Spleen (tissue), 13 donors: ENCODE measurements at places on chromosomes 3 and 15. TPM values are rescaled to one million over a fixed set of nuclear protein-coding genes. Genes with fewer than 3 reads are reported as not detected.
A peak's percentile ranks its signal among the peaks of the same experiment; 100 is the strongest.

STOML1 gene
- total RNA-seq, result 11.5 TPM

- peaks cover 41% of the 10 kb centered on the region for H3K4me1 ChIP-seq
- peak overlapping the region; percentile 89 for H3K4me3 ChIP-seq
- peak overlapping the region; percentile 85 for H3K27ac ChIP-seq
- H3K36me3 ChIP-seq, result no peaks in the 10 kb centered on the region
- DNase-seq, result peak; percentile 91
Measured at GRCh38 chr15:90101130-90101968, 919 bp downstream of the IDH2 start.

ZMYND10 gene
- 0.60 TPM for total RNA-seq

DNA sequence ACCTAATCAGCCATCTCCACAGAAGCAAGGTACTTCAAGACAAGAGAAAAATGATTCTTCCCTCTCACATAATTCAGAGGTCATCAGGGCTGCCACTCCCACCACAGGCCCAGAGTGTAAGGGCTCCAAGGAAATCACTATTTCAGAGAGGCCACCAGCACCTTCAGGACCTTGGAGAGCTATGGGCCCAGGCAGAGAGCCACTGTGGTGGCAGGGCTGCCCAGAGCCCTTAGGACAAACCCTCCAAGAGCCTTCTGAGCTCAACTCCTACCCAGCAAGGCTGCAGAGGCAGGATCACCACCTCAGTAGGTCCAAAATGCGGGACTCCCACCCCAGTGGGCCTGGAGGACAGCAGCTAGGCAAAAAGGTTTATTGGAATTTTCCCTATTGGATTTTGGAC lies 17.9 kb upstream of the FAN1 start:
- no peaks in the 10 kb centered on the region for H3K27me3 ChIP-seq
- H3K27ac ChIP-seq, result no peak overlapping the region
- H3K4me1 ChIP-seq, result no peaks in the 10 kb centered on the region
- H3K4me3 ChIP-seq, result no peak overlapping the region

DNA sequence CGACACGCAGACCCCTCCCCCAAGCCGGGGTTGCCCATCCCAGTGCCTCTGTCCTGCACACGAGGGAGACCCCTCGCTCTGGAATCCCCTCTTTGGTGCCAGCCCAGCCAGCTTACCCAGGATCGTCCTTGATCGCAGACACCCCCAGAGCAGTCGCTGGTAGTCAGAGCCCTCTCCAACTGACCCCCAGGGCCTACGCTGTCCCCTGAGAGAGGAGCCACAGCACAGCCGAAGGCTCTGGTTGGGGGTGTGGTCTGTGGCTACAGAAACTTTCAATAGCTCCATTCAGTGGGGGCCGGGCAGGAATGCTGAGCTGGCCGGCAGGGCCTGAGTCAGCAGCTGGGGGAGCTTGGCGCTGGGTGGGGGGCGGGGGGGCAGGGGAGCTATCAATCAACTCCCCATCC lies at the start of gene LCTL:
Gene LCTL (minus strand): TSS at position 258 of the 404 bp plus-strand sequence. CDS start 633 bp downstream, outside the sequence.
- no peaks in the 10 kb centered on the region for H3K36me3 ChIP-seq
- no peak within 1 kb of the TSS for H3K27ac ChIP-seq
- no peak within 1 kb of the TSS for H3K4me3 ChIP-seq
- no peaks in the 10 kb centered on the region for H3K4me1 ChIP-seq
- peak; percentile 19 for DNase-seq

DNA sequence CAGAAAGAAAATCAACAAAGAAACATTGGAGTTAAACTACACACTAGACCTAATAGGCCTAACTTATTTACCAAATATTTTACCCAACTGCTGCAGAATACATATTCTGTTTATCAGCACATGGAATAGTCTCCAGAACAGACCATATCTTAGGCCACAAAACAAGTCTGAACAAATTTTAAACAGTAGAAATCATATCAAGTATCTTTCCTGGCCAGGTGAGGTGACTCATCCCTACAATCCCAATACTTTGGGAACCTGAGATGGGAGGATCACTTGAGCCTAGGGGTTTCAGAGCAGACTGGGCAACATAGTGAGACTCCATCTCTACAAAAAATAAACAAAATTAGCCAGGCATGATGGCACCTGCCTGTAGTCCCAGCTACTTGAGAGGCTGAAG lies 18.1 kb upstream of the KPNA4 start:
- no peak for DNase-seq
- H3K4me1 ChIP-seq, result no peaks in the 10 kb centered on the region
- H3K27ac ChIP-seq, result no peak overlapping the region
- no peaks in the 10 kb centered on the region for H3K36me3 ChIP-seq
- no peaks in the 10 kb centered on the region for H3K27me3 ChIP-seq
- H3K4me3 ChIP-seq, result no peak overlapping the region

DNA sequence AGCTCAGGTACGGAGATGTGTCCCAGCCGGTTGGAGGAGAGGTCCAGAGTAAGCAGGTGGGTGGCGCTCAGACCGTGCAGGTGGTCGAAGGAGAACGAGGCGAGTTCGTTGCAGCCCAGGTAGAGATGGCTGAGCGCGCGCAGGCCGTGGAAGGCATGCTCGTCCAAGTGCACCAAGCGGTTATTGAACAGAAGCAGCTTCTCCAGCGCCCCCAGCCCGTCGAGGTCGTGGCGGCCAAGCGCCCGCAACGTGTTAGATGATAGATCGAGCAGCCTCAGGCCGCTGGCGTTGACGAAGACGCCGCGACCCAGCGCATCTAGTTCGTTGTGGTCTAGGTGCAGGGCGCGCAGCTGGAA lies 648 bp downstream of the AMIGO3 start:
- H3K4me1 ChIP-seq, result peaks cover 41% of the 10 kb centered on the region
- no peaks in the 10 kb centered on the region for H3K27me3 ChIP-seq
- DNase-seq, result no peak
- H3K27ac ChIP-seq, result no peak overlapping the region
- H3K36me3 ChIP-seq, result peaks cover 41% of the 10 kb centered on the region

- H3K27ac ChIP-seq, result no peak overlapping the region
- H3K4me1 ChIP-seq, result peaks cover 7% of the 10 kb centered on the region
- no peaks in the 10 kb centered on the region for H3K27me3 ChIP-seq
- no peak for DNase-seq
- H3K4me3 ChIP-seq, result no peak overlapping the region
Measured at GRCh38 chr3:38283810-38284755, 2.0 kb downstream of the SLC22A14 start.

DNA sequence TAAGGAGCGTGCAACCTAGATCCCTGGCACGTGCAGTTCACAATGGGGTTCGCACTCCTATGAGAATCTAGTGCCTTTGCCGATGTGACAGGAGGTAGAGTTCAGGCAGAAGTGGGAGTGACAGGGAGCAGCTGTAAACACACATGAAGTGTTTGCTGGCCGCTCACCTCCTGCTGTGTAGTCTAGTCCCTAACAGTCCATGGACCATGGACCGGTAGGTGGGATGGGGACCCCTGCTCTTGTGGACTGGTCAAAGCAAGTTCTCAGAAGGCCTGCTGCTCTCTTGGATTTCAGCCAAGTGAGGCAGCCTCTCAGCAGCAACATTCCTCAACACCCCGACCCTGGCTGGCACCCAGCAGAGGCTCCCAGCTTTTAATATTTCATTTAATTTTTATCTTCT lies 58.2 kb upstream of the SNRPA1 start:
- H3K4me3 ChIP-seq, result no peak overlapping the region
- H3K4me1 ChIP-seq, result no peaks in the 10 kb centered on the region
- no peaks in the 10 kb centered on the region for H3K27me3 ChIP-seq
- no peak for DNase-seq
- H3K27ac ChIP-seq, result no peak overlapping the region
